Naive thymus-derived CD8-positive, alpha-beta T cell (primary cell): ENCODE measurements at places on chromosomes 3 and 15. TPM values are rescaled to one million over a fixed set of nuclear protein-coding genes. Genes with fewer than 3 reads are reported as not detected.
A peak's percentile ranks its signal among the peaks of the same experiment; 100 is the strongest.

Gene TEX55
- polyA plus RNA-seq: not detected

Gene GOLGA6L22
- polyA plus RNA-seq: not detected

Gene CAND2
- 3.6 TPM for polyA plus RNA-seq

Gene RLBP1
- polyA plus RNA-seq: not detected

Gene MORC1
- polyA plus RNA-seq: not detected

Gene RTP3
- not detected for polyA plus RNA-seq

Gene PLA2G4D
- polyA plus RNA-seq: not detected

Gene SLC22A13
- not detected for polyA plus RNA-seq

Gene ISLR
- not detected for polyA plus RNA-seq

- no peak for DNase-seq
These were observed 36.9 kb downstream of the SUCLG2 start for GRCh38 chr3:67617518-67617917.

GRCh38 chr15:51846066-51846462 lies 16.6 kb downstream of the TMOD3 start:
- no peak for DNase-seq

DNA sequence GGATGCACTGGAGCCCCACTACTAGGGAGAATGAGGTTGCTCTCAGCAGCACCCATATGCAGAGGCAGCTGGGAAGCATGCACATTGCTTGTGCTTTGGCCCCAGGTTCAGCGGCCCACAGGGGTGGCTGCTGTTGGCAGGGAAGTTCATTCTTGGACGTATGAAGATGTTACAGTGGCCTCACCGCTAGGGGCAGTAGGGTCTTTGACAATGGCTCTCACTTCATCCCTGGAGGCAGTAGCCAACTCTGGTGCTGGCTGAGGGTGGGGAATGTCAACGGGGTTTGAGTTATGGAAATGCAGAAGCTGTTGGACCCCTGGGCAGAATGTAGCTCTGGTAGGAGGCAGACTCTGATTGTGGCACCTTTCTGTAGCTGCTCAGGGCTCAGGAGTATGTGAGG lies 279.9 kb downstream of the SCAPER start:
- no peak for DNase-seq

DNA sequence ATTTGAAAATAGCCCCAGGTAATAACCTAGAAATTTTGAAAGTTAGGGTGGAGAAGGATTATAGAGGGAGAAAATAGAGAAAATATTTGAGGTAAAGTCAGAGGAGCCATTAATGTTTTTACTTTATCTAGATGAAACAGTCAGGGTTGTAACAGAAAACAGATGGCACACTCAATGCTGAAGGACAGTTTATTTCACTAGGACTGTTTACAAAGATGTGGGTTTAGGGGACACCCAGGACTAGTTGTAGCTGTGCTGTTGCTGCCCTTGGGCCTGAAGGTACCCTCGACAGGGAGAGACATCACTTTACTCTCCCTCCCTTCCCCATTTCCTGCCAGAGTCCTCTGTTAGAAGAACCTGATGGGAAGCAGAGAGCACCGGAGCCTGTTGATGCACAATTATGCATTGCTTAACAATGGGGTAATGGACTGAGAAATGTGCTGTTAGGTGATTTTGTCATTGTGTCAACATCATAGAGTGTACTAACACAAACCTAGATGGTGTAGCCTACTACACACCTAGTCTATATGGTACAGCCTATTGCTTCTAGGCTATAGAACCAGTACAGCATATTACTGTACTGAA lies 103.8 kb downstream of the GALK2 start:
- no peak for DNase-seq

- peak; percentile 95 for DNase-seq
These were observed at the start of gene LZTFL1 for GRCh38 chr3:45841757-45842491. LZTFL1 (minus strand) TSS chr3:45842119; CDS start chr3:45841991, 128 bp downstream.

DNA sequence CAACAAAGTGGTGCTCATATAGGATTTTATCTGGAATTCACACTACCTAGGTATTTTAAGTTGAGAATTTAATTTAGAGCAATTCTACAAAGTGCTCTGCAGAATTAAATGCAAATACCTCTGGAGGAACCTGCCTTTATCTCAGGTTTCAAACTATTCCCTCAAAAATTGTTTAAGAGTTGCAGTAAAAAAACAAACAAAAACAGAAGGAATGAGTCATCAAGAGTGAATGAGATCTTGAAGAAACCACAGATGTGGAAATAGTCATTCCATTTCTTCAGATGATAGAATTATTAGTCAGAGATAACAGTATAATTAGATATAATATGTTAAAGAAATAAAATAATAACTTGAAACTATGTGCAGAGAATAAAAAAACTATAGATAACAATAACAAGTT lies 80.8 kb upstream of the SCN5A start:
- DNase-seq: no peak

DNA sequence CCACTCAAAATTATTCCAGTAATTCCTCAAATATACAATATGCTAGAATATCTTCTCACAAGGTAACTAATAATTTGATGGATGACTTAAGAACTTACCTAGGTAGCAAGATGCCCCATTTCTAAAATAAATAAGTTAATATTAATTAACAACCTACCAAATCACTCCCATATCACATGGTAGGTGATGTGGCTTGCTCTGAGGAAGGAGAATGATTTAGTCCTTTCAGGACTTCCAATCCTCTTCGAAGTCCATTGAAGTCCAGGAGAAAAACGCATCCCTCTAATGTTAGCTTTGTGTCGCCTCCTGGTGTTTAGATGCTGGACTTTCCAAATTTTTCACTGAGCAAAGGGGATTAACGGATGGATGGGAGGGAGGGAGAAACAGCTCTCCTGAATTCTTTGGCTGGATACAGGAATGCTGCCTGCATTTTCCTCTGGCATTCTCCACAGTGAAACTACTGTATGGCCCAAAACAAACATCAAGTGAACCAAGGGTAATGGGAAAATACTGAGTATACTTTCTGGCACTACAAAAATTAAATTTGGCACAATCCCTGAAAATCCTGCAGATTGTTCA lies 58.6 kb downstream of the PRICKLE2 start:
- no peak for DNase-seq

- DNase-seq: no peak
These were observed 371.4 kb downstream of the ROBO2 start for GRCh38 chr3:77411334-77411733.

- DNase-seq: no peak
These were observed 74.8 kb downstream of the STXBP5L start for GRCh38 chr3:120982608-120983320.

DNA sequence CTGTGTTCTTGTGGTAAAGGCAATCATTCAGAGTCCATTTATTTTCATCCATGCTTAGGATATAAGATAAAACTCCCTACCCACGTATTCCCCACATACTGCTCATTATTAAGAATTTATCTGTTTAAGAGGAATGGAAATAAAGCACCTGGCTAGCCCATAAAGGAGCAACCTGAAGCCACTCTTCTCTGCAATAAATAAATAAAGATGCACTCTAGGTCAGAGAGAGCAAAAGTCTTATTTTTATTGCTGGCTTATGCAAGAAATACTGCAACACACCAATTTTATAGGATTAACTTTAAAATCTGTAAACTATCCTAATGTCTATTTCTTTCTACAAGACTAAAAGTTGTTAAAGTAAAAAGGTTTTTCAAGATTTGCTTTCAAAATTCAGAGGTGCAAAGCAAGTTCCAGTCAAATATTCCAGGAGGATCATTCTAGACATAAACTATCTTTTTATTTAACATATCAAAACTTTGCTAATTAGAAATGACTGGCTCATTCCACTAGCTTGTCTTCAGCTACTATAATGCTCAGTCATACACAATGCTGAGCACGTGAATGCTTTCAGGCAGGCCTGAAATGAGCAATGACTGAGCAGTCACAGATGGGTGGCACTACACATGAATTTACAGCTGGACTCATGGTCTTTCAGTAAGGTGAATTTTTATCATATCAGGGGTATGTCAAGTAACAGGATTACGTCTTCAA lies 7.1 kb downstream of the TJP1 start:
- DNase-seq: no peak
